ENCODE measurements at places on chromosomes 2 and 18. TPM values are rescaled to one million over a fixed set of nuclear protein-coding genes. Genes with fewer than 3 reads are reported as not detected.

DAW1 gene
- total RNA-seq = not detected

THSD7B gene
- not detected for total RNA-seq

CD8B2 gene
- 0.10 TPM for total RNA-seq

RNF125 gene
- 11.4 TPM for total RNA-seq

MYO3B gene
- total RNA-seq = 0.17 TPM

GRCh38 chr2:150404147-150404546 is 83.3 kb downstream of the RND3 start:
- H3K4me3 ChIP-seq = no peak overlapping the region
- H3K4me1 ChIP-seq = no peaks in the 10 kb centered on the region
- H3K27ac ChIP-seq = no peak overlapping the region
- no peak for DNase-seq
- H3K27me3 ChIP-seq = no peaks in the 10 kb centered on the region

DNA sequence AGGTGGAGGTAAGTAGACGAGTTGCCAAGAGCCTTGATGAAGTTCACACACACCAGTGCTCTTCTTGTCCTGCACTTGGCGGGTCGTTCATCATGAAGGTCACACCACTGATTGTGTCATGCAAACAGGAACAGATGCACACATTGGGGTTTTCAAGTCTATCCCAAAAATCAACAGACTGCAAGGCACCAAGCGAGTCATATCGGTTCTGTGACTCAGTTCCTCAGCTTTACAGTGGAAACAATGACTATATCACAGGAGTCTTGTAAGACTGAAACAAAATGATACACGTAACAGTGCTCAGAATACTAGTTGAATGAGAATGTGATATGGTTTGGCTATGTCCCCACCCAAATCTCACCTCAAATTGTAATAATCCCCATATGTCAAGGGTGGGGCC is 526.9 kb upstream of the ID2 start:
- no peak overlapping the region for H3K4me3 ChIP-seq
- peaks cover 4% of the 10 kb centered on the region for H3K36me3 ChIP-seq
- H3K27ac ChIP-seq = peak overlapping the region; percentile 78

DNA sequence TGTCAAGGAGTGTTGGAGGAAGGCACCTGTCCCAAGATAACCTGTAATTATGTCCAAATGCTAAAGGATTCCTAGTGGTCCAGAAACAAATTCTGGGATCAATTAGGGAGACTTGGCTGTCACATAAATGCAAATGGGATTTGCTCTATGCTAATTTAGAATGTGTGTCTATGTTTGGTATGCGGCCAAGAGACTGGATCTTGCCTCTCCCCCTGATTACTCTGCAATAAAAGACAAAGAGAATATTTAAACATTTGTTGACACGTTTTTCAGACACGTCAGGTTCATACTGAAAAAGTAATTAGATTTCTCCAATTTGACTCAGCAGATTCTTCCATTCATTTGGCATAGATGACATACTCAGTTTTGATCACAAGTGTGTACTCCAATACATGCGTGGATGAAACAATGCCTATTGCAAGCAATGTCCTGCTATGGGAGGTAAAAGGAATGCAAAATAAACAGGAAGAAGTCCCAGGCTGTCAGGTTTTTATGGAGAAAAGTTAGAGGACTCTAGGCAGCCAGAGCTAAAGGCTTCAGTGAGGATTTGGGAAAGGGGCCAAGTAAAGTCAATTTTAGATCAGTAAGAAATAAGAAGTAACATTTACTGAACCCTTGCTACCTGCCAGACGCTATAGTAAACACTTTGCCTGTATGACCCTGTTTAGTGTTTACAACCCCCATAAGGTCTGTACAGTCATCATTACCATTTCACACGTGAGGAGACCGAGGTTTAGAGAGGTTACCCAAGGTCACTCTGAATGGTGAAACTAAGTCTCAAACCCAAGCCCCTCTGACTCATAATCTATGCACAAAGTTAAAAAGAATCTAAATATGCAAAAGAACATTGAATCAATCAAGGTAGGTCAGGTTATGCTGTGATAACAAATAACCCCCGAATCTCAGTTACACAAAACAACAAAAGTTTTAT is 7.8 kb downstream of the ANTXR1 start:
- no peak overlapping the region for H3K27ac ChIP-seq
- peaks cover 13% of the 10 kb centered on the region for H3K27me3 ChIP-seq
- no peak for DNase-seq
- H3K4me3 ChIP-seq = no peak overlapping the region

DNA sequence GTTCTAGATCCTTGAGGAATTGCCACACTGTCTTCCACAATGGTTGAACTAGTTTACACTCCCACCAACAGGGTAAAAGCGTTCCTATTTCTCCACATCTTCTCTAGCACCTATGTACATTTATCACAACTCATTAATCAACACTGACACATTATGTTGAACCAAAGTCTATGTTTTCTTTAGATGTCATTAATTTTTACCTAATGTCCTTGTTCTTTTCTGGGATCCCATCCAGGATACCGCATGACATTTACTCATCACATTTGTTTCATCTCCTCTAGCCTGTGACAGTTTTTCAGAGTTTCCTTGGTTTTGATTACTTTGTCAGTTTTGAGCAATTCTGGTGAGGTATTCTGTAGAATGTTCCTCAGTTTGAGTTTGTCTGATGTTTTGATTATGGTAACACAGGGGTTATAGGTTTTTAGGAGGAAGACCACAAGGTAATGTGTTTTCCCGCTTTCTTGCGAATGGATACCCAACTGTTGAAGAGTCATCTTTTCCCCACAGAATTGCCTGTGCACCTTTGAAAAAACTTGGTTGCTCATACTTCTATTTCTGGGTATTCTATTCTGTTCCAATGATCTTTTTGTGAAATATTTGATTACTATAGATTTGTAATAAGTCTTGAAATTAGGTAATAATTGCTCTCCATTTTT is 3.0 kb upstream of the UGT1A9 start:
- H3K27me3 ChIP-seq = peaks cover 26% of the 10 kb centered on the region
- DNase-seq = no peak
- no peak overlapping the region for H3K27ac ChIP-seq
- H3K36me3 ChIP-seq = no peaks in the 10 kb centered on the region

GRCh38 chr2:75007819-75008218 is 49.4 kb downstream of the POLE4 start:
- no peaks in the 10 kb centered on the region for H3K4me1 ChIP-seq
- no peak overlapping the region for H3K27ac ChIP-seq
- H3K36me3 ChIP-seq = peaks cover 5% of the 10 kb centered on the region
- no peak for DNase-seq

DNA sequence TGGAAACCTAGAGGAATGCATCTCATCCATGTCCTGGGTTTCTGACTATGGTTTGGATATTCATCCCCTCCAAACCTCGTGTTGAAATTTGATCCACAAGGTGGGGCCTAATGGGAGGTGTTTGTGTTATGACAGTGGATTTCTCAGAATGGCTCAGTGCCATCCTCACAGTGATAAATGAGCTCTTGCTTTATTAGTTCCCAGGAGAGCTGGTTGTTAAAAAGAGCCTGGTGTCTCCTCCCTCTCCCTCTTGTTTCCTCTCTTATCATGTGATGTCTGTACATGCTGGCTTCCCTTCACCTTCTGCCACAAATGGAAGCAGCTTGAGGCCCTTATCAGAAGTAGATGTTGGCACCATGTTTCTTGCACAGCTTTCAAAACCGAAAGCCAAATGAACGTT is 424.3 kb downstream of the DCC start:
- H3K27me3 ChIP-seq = no peaks in the 10 kb centered on the region
- no peak overlapping the region for H3K4me3 ChIP-seq
- no peaks in the 10 kb centered on the region for H3K36me3 ChIP-seq

DNA sequence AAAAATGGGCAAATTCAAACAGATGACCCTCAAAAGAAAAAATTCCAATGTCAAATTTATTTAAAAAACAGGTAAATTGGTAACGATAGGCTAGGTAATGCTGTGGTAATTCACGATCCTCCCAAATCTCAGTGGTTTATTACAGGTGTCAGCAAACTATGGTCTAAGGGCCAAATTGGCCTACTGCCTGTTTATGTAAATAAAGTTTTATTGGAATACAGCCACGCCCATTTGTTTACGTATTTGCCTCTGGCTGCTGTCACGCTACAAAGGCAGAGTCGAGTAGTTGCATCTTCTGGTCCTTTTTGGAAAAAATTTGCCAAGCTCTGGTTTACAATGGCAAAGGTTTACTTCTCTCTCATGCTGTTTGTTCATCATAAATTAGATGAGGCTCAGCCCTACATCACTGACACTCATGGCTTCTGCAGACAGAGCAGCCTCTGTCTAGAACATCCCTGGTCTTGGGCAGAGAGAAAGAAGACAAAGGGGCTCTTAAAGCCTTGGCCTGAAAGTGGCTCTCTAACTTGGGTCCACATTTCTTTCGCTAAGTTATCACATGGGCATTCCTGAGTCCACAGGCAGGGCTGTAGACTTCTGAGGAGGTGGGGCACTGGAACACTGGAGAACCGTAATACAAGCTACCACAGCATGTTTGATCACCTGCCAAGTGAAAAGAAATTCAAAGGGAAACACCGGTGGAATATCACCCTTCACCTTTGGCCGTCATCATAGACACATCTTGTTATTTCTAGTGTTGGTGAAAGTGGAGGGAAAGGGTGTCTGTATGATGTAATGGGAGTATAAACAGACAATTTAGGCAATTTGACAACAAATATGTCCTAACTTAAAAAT is 34.8 kb downstream of the SP110 start:
- no peak overlapping the region for H3K4me3 ChIP-seq
- peaks cover 64% of the 10 kb centered on the region for H3K36me3 ChIP-seq
- no peak overlapping the region for H3K27ac ChIP-seq
- no peaks in the 10 kb centered on the region for H3K27me3 ChIP-seq

- no peaks in the 10 kb centered on the region for H3K27me3 ChIP-seq
- H3K36me3 ChIP-seq = peaks cover 11% of the 10 kb centered on the region
- no peak for DNase-seq
- H3K4me1 ChIP-seq = peaks cover 77% of the 10 kb centered on the region
- no peak overlapping the region for H3K27ac ChIP-seq
Observed at GRCh38 chr18:35050705-35051195, 9.5 kb downstream of the MAPRE2 start.

DNA sequence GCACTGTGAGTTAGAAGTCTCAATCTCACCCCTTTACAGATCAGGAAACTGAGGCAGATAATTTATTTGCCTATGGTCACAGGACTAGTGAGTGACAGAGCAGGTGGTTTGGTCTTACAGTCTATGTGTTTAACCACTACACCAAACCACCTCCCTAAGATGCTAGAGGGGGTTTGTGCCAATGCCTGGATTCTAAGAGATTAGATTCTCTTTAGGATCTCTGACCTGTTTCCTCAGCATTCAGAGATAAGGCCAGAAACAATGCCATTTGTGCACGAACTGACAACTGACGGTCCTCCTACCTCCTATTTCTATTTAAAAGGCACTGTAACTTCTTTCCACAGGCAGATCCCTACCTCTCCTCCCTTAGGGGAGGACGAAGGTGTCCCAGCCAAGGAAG is 2.3 kb upstream of the SLC20A1 start:
- DNase-seq = no peak
- no peak overlapping the region for H3K4me3 ChIP-seq
- H3K27me3 ChIP-seq = no peaks in the 10 kb centered on the region
- no peak overlapping the region for H3K27ac ChIP-seq
- peaks cover 20% of the 10 kb centered on the region for H3K36me3 ChIP-seq

Measured in activated naive CD4-positive, alpha-beta T cell treated with anti-CD3 and anti-CD28 coated beads for 36 hours (primary cell).